ENCODE measurements at places on chromosomes 16 and 17.

DNA sequence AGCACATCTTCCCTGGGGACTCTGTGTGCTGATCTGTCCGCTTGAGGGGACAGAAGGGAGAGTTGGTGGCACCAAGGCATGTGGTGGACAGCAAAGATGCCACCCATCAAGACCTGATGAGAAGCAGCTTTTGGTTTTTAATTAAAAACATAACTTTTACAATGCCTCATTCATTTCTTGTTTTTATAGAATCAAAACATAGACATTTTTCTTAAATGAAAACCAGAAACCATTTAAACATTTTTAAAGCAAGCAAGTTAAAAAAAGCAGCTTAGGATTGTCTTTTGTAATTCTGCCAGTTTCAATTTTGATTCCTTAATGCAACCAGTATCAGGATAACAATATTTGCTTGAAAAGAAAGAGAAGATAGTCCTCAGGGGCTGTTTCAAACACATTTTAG is 123.7 kb upstream of the AXIN2 start:
- no peak for DNase-seq

- DNase-seq, result no peak
These were observed 210.1 kb upstream of the TNRC6C start for GRCh38 chr17:77748436-77748835.

GRCh38 chr16:75053791-75054555 is 55.1 kb downstream of the ZNRF1 start:
- peak; percentile 64 for DNase-seq

DNA sequence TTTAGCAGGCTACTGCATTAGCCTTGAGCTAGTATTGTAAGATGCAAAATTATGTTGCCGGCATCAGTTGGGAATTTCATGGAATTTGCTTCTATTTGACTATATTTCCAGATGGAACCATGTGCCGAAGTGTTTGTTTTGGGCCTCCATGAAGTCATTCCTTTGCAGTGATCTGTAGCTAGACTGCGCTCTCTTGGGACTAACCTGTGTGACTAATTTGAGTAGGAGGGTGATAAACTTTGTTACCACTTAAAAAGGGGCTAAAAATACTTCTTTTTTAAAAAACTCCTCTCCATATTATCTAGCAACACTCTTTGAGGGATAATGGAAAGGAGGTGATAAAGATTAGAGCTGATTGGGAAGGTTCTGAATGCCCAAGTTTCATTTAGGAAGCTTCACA is 166.8 kb upstream of the TBX2 start:
- DNase-seq, result no peak

GRCh38 chr16:35352431-35352830 is 1893.0 kb downstream of the TP53TG3F start:
- no peak for DNase-seq

DNA sequence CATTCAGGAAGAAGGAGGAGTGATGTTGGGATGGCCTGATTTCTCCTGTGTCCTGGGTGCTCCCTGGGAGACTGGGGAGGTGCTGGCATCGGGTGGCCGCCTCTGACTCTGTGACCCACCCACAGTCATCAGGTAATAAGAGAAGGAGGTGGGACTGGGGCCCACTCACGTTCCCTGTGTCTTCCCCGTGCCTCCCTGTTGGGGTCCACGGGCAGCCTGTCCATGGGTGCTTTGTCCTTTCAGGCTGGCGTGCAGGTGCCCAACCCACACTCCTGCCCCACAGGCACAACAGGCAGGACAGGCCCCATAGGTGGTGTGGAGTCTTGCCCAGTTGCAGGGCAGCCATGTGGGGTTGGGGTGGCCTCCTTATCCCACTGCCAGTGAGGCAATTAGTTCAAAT is 4.0 kb downstream of the DEF8 start:
- no peak for DNase-seq

DNA sequence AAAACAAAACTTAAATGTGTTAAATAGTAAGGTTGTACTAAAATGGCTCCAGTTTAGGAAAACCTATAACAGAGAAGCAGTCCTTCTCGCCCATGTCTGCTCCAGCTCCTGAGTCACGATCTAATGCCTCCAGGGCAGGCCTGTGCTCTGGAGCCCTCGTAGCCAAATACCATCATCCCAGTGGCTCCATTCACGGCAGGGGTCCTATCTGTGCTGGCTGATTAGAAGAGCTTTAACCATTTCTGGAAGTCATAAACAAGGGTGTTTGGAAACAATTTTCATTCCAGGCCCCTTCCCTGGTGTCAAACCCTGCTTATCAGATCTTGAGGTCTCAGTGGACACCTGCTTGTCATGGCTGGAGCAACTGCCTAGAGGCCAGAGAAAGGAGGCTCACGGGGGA is 336.9 kb downstream of the SOX9 start:
- DNase-seq, result no peak

- DNase-seq, result no peak
These were observed 17.5 kb upstream of the TNFRSF13B start for GRCh38 chr17:16989230-16989952.

DNA sequence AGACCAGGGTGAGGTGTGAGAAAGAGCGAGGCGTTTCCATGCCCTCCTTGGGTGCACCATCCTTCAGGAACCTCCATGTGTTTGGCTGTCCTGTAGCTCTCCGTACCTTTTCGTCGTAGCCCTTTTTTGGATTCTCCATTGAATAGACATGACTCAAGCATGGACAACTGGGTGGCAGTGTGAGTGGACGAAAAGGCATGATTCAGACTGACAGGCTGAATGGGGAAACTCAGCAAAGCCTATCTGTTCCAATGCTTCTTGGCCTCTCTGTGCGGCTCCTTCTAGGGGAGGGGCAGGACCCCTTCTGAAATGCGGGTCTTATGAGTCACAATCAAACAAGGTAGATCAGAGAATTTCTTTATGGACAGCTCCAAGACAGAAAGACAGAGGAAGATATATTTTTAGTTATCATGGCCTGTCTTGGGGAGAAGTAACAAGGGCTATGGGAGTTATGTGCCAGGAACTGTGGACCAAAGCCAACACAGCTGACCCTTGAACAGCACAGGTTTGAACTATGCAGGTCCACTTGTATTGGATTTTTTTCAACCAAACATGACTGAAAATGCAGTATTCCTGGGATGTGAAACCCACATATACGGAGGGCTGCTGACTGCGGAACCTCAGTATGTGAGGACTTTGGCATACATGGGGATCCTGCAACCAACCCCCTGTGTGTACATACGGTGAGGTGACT is 22.9 kb downstream of the ADORA2B start:
- no peak for DNase-seq

DNA sequence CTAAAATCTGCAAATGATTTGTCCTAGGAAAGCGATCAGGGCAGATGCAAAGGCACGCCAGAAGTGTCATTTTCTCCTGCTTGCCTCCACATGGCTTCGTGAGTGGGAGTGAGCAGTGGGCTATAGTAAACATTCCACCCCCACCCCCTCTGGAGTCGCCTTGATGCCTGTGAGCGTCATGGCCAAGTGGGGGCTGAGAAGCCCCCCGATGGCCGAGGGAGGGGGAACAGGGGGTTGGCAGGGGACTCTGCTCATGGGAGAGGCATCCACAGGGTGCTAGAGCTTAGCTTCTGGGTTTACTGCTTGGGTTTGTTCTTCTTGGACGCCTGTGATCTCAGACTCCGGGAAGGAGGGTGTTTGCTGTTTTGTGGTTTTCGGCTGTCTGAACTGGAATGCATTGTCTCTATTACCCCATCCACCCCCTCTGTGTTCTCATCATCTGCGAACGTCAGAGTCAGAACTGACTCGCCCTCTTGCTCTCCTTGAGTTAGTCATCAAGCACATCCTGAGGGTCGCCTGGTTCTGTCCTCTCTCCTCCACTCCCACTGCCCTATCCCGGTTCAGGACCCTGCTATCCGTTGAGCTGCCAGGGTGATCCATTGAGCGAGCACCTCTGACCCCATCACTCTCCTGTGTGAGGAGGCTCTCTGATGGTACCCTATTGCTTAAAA is 15.4 kb downstream of the TNS4 start:
- DNase-seq, result no peak

GRCh38 chr17:29331075-29331707 is 37.2 kb upstream of the NUFIP2 start:
- no peak for DNase-seq

DNA sequence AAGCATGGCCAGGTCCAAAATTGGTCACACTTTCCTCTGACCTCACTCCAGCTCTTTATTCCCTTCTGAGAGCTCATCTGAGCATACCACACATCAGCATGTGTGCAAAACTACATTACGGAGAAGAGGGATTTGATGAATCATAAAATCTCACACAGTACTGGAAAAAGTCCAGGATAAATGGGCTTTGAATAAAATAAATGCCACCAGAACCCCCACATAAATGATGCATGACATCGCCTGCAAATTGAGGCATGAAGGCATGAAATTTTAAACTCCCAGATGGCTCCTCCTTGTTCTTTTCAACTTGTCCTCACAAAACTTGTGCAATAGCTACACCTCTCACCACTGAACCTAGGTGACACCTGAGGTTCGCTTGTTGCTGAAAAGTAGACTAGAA is 439.5 kb downstream of the CA10 start:
- no peak for DNase-seq

DNA sequence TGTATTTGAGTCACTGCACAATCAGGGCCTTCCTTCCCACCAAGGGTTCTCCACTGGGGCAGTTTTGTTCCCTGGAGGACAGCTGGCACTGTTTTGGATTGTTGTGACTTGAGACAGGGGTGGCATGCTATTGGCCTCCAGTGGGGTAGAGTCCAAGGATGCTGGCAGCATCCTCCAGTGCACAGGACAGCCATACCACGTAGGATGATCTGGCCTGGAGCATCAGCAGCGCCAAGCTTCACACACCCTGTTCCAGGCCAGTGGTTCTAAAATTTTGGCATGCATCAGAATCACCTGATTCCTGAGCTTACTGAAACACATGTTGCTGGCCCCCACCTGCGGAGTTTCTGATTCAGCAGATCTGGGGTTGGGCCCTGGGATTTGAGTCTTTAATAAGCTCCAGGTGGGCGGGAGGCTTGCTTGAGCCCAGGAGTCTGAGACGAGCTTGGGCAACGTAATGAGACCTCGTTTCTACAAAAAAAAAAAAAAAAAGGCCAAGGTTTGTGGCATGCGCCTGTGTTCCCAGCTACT is 83.2 kb downstream of the MGAT5B start:
- DNase-seq, result no peak

DNA sequence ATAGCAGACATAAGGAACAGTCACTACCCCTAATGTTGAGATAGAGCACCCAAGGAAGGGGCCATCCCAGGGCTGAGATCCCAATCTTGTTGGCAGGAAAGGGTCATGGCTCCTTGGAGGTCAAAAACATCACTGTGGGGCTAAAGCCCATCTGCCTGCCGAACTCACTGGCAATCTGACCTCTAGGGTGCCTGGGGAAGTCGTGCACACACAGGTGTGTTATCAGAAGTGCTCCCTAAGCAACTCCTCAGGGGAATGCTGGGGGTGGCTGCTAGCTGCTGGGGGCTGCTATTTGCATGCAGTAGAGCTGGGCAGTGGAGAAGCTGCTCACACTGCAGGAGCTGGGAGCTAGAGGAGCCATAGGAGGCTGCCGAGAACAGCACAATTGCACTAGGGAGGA is 47.5 kb upstream of the PHOSPHO1 start:
- no peak for DNase-seq

DNA sequence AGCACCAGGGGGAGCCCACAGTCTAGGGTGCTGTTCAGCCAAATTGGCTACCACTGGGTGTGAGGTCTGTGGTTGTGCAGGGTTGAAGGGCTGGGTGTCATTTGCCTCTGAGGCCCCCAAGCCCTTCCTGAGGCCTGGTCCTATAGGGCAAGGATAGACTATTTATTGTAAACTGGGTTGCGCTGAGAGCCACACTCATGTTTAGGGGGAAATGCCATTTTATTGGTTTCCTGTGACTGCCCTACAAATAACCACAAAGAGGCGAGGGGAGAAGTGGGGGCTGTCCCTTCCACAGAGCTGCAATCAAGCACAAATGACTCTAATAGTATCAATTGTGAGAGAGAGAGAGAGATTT is 3.6 kb upstream of the ZCCHC14 start:
- DNase-seq, result no peak

DNA sequence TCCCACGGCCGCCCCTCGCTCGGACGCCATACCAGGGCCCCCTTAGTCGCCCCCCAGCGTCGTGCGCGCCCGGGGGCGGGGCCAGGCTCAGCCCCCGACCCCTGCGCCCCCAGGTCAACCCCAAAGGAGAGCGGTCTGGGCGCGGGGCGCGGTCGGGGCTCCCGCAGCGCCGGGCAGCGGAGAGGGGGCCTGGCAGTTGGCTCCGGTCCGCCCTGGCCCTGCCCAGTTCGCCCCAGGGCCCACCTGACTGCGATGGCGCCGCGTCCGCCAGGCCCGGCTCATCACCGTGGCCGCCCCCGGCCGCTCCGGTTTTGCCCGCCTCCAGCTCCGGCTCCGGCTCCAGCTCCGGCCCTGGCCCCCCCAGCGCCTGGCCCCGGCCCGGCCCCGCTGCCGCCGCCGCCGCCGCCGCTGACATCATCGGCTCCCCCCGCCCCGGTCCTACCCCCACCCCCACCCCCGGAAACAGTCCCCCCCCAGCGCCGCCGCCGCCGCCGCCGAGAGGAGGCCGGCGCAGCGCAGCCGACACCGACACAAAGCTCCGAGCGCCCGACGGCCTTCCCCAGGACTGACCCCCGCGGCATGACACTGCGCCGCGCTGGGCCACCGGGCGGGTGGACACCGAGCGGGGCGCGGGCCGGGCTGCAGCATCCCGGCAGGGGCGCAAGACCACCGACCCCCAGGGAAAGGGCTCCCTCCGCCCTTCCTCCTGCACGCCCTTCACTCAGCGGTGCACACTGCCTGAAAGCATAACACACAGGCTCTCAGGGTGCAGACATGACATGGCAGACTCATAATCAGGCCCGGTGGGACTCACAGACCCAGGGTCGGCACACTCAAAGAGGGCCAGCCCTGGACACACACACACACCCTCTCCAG is at the start of gene ZBTB4:
TSS of gene ZBTB4 (minus strand) at position 419 of the 876 bp plus-strand sequence. CDS start 12,830 bp downstream, outside the sequence.
- DNase-seq, result peak; percentile 72

GRCh38 chr16:2075631-2076030 is 27.8 kb downstream of the TSC2 start:
- DNase-seq, result no peak

DNA sequence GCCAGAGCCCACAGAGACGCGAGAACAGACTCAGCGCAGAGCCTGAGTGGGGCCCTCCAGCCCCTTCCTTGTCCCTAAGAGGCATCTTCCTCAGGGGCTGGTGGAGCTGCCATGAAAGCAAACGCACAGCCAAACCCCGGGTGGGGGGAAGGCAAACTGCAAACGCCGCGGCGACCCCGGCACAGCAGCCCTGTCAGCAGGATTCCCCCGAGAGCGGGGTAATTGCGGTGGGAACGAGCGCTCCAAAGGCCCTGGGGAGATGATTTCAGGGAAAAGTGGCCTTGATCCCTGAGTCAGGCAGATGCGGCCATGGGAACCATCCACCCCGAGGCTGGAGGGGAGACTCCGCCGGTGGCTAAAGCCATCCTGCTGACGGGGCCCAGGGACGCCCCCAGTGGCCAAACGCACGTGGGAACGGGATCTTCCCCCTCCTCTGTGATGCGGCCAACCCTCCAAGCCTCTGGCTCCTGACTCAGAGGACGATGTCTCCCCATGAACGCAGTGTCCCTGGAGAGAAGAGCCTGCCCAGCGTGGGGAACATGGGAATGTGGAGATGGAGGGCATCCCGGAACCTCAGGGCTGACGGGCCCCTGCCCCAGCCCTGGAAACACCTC is 25.1 kb downstream of the SLC7A5 start:
- no peak for DNase-seq
